Right ventricle myocardium superior (tissue), 1 donor: ENCODE measurements at places on chromosomes 2 and 18.

DNA sequence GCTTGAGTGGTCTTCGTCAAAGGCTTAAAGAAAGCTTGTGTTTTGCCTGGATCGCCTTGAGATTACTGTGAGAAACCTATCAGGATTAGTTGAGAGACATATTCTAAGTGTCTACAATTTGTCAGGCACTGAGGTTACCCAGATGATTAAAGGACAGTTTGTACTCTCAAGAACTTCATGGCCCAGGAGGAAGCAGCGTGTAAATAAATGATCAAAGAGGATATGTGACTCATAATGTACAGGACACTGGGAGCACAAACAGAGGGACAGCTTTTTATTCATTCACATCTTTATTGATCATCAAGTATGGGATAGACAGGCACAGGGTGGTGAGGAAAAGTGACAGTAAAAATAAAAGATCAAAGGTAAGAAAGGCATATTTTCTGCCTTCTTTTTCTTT lies 152.6 kb upstream of the FSHR start:
- no peak for DNase-seq

DNA sequence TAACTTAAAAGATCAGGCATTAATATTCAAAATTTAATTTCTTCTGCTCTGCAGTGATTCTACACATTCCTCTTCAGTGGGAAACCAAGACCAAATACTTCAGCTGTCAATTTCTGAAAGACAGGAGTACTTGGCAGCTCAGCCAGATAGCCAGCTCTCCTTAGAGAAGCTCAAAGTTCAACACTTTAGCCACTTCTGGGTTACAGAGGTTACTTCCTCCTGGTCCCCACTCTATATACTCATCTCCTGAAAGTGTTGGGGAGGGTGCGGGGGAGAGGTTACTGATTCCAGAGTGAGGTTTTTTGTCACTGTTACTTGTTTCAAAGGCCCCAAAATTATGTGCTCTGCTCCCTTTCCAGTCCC lies 4.1 kb downstream of the CYTIP start:
- no peak for DNase-seq

GRCh38 chr2:128813352-128814034 lies 494.8 kb upstream of the HS6ST1 start:
- no peak for DNase-seq

DNA sequence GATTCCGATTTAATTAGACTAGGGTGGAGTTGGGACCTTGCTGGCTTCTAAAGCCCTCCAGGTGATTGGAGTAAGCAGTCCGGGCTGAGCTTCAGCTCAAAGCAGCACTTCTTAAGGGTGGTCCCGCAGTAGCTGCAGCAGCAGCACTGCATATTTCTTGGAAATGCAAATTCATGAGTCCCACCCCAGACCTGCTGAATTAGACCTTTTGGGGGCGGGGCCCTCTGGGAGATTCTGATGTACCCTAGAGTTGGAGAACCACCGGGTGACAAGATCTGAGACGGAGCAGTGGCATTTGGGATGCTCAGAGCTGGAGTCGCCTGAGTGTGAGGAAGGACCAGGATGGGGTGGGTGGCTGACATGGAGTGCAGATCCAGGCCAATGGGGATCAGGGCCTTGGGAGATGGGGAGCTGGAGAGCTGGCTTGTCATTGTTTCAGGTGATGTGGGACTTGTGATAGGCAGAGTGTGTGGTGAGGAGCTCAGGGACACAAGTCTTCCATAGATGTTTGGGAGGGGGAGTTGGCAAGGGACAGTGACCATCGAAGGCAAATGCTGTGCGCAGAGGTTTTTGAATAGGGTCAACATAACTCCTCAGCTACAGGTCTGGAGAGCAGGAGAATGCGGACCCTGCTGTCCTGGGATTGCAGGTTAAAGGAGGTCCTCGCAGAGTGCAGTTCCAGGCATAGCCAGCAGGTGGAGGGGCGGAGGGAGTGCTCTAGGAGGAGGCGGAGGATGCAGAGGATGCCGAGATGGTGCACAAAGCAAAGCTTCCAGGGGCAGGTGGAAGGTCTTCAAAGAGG lies 130.9 kb upstream of the RAB12 start:
- DNase-seq, result peak; percentile 58
